ENCODE measurements at places on chromosomes 1 and 21.

- no peaks in the 10 kb centered on the region for H3K4me1 ChIP-seq
- no peak overlapping the region for H3K4me3 ChIP-seq
- no peak overlapping the region for H3K27ac ChIP-seq
- peaks cover 1% of the 10 kb centered on the region for H3K36me3 ChIP-seq
- DNase-seq: no peak
Observed at GRCh38 chr21:15027056-15027455, 37.7 kb downstream of the NRIP1 start.

GRCh38 chr21:43605320-43606215, 53.7 kb downstream of the HSF2BP start:
- H3K27ac ChIP-seq: peak overlapping the region; percentile 19
- H3K27me3 ChIP-seq: no peaks in the 10 kb centered on the region
- peaks cover 72% of the 10 kb centered on the region for H3K4me1 ChIP-seq
- H3K4me3 ChIP-seq: no peak overlapping the region
- H3K36me3 ChIP-seq: no peaks in the 10 kb centered on the region

DNA sequence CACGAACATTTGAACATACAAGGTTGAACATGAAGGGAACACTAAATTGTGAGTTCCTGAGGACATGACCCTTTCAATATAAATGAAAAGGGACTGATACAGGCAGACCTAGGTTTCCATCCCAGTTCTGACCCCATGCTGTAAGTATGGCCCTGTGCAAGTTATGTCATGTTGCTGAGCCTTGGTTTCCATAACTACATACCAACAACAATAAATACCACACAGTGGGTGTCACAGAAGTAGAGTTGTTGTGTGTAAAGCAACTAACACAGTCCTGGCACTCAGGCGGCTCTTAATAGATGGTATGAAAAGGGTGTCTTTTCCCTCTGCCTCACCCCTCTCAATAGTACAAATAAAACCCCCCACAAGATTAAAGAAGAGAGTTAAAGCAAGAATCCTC, 140.8 kb downstream of the LMX1A start:
- H3K27me3 ChIP-seq: peaks cover 3% of the 10 kb centered on the region
- H3K4me3 ChIP-seq: no peak overlapping the region
- no peaks in the 10 kb centered on the region for H3K36me3 ChIP-seq
- DNase-seq: no peak
- H3K4me1 ChIP-seq: no peaks in the 10 kb centered on the region

DNA sequence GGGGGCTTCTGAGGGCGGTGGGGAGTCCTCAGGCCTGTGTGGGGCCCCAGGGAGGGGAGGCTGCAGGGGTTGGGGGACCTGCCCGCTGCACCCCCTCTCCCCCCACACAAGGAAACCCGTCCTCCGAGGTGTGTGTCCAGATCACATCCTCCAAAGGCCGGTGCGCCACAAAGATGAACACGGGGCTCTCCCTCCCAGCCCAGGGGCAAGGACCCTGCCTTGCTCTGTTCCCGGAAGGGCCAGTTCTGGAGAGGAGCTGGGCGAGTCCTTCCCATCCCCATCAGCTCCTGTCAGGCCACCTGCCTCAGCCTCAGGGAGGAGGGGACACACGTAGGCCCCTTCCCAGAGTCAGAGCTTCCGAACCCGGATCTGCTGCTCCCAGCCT, 2.5 kb upstream of the TTLL10 start:
- H3K36me3 ChIP-seq: no peaks in the 10 kb centered on the region
- peaks cover 1% of the 10 kb centered on the region for H3K4me1 ChIP-seq
- H3K27ac ChIP-seq: no peak overlapping the region
- no peak overlapping the region for H3K4me3 ChIP-seq
- DNase-seq: no peak

Data from keratinocyte (primary cell).